AG04449 (cell line): ENCODE measurements at places on chromosomes 6 and 20.

GRCh38 chr6:168207421-168208175 lies 112.0 kb downstream of the DACT2 start:
- no peak for DNase-seq

- no peak for DNase-seq
Measured at GRCh38 chr6:41780551-41781365, at the start of gene PRICKLE4. Gene PRICKLE4, plus strand, starts transcription at chr6:41780782. Its CDS starts 2,692 bp downstream, at chr6:41783474.

DNA sequence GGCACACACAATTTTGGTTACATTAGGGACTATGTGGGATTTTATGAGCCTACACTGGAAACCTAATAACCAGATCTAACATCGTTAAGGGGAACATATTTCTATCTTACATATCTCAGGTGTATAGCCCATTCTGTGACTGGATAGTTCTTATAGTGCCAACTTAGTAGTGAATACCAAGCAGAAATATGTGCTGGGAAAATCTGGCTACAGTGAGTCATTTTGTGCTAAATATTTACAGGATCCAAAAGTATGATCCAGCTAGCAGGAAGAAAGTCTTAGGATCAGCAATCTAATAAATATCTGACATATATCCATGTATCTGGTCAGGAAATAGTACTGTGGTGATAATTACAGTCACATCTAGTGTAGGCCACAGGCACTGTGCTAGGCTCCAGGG lies 94.6 kb upstream of the INSM1 start:
- no peak for DNase-seq

DNA sequence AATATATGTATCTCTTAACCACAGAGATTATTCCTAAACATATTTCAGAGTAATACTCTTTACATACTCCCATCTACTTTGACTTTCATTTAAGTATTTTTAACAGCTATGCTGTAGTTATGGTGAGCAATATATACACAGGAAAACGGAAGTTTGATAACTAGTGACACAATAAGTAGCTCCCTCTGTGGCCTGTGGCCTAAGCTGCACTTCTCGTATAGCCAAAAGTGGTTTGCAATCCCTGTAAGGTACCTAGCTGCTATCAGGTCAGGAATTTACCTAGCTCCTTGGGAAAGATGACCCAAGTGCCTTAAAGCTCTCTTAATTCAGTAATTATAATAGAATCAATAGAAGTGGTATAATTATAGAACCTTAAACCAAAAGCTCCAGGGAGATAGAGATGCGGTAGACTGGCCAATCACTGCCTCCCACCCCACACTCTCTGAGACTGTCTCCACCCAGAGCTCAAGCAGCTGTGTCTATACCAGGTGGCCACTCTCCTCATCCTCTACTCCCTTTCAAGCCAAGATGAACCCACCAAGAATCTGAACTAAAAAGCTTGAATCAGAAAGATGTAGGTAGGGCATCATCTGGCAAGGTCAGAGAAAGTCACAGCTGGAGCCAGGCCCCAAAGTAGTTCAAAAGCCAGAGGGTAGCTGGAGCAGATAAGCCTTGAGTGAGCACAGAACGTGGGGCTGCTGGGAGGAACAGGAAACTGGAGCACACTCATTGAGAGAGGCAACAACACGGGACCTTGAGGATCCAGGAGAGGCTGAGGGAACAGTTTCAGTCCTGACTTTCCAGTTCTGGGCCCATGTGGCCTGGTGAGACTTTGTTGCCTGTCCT lies 84.9 kb upstream of the ASF1A start:
- no peak for DNase-seq
